ENCODE measurements at places on chromosomes 7 and 10. TPM values are rescaled to one million over a fixed set of nuclear protein-coding genes. Genes with fewer than 3 reads are reported as not detected.

SCIN gene
- total RNA-seq: 141 TPM

PRRT4 gene
- total RNA-seq: not detected

PDLIM1 gene
- 148 TPM for total RNA-seq

PDCD4 gene
- total RNA-seq: 75.9 TPM

ECHDC3 gene
- 32.4 TPM for total RNA-seq

CALML3 gene
- not detected for total RNA-seq

MACC1 gene
- 72.6 TPM for total RNA-seq

WASL gene
- total RNA-seq: 50.4 TPM

NFKB2 gene
- 62.7 TPM for total RNA-seq

PRXL2A gene
- total RNA-seq: 69.4 TPM

AKR1C1 gene
- 61.7 TPM for total RNA-seq

TLX1 gene
- total RNA-seq: not detected

DNAJB9 gene
- 31.3 TPM for total RNA-seq

ITIH5 gene
- 13.1 TPM for total RNA-seq

LHFPL3 gene
- not detected for total RNA-seq

CALN1 gene
- total RNA-seq: not detected

SEMA3D gene
- 17.5 TPM for total RNA-seq

ZNF467 gene
- 24.5 TPM for total RNA-seq

DNA sequence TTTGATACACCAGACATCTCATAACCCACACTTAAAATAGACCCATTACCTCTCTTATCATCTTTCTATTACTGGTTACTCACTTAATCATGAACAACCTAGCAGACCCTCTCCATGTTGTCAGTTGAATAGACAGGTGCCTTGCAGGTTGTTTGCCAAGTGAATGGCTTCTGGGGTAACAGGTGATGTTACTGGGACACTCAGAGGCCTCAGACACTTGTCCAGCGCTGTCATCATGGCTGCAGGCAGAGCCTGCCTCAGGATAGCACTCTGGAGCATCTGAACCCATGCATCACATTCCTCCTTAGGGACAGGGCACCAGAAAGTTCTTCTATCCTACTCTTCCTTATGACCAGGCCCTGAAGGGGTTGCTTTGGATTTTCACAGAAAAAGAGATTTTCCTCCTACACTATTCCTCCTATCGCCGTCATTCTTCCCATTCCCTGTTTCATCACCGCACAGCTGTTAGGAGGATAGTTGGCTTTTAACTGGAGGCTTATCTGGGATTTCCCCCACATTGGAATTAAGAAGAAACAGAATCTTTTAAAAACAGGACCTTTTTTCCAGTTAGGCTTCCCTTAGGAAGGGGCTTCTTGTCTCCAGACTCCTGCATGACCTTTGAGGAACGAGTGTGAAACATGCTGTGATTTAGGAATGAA is 182.1 kb downstream of the VTI1A start:
- no peak for DNase-seq

DNA sequence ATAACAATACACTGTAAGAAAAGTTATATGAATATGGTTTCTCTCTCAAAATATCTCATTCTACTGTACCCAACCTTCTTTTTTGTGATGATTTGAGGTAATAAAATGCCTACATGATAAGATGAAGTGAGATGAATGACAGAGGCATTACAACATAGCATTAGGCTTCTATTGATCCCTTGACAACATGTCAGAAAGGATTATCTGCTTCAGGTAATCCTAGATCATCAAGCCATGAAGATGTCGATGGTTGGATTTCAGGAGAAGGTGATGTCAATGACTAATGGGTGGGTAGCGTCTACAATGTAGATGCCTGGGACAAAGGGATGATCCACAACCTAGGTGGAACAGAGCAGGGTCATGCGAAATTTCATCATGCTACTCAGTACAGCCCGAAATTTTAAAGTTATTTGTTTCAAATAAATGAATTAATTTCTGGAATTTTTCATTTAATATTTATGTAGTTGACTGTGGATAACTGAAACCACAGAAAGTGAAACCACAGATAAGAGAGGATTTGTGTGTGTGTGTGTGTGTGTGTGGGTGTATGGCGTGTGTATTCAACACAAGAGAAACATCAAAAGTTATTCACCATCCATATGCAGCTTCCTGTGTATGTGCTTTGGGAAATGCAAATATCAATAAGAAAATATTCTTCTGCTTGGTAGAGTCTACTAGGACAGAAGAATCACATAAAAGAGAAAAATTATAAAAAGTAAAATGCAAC is 77.0 kb downstream of the MAGI2 start:
- DNase-seq: no peak

GRCh38 chr7:140591180-140591902 is 49.3 kb downstream of the DENND2A start:
- no peak for DNase-seq

GRCh38 chr7:151314401-151314800 is 27.2 kb upstream of the NUB1 start:
- DNase-seq: no peak

DNA sequence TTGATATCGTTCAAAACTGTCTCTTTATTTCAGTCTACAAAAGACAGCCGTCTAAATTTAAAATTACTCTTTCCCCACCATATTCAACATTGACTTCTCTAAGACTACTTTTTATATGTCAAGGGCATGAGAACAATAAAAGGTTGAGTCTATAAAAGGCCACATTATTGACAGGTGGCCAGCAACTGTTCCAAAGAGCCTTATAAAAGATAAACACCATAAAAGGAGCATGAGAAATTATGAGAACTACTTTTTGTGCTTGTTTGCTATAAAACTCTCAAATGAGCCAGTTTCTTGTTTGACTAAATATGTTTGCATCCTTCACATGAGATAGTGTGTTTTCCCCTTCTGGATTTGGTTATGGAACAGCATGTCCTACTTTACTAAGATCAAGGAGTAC is 189.2 kb downstream of the THSD7A start:
- no peak for DNase-seq

GRCh38 chr7:99167072-99167471 is 23.2 kb upstream of the SMURF1 start:
- no peak for DNase-seq

DNA sequence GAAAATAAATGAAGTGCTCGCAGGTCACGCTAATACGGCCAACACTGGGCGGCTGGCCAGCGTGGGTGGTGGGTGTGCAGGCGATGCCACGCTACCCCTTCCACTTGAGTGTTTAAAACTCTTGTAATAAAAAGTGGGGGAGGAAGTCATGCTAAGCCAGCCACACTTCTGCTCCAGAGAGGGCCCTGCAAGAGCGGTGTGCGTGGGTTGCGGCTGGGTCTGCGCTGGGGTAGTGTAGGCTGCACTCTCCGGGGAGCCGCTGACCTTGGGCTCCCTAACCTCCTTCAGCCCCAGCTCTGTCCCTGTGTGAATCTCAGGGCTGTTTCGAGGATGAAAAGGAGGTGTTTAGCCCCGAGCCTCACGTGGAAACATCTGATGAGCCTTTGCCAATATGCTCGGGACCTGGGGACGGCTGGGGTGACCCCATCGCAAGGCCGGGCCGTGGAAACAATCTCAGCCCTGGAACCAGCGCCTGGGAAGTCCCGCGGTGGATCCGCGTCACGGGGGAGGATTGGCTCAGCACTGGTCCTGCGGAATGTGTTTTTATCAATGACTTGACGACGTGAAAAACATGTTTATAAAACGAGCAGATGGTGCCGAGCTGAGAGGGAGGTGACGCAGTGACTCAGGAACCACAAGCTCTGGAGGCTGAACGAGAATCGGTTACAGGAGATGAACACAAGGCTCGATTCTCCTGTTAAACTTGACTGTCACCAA is 278.5 kb downstream of the DNAJB6 start:
- no peak for DNase-seq

GRCh38 chr7:42747044-42747443 is 164.8 kb downstream of the C7orf25 start:
- no peak for DNase-seq

- no peak for DNase-seq
Observed at GRCh38 chr7:101582971-101583370, 46.1 kb downstream of the MYL10 start.

GRCh38 chr7:27689591-27690164 is 27.0 kb upstream of the HIBADH start:
- peak; percentile 19 for DNase-seq

- no peak for DNase-seq
Observed at GRCh38 chr7:26891400-26892350, 27.3 kb upstream of the SKAP2 start.

- no peak for DNase-seq
Observed at GRCh38 chr7:89813081-89813480, 341.2 kb upstream of the STEAP1 start.

- no peak for DNase-seq
Observed at GRCh38 chr7:5395246-5395645, 28.4 kb downstream of the TNRC18 start.

- no peak for DNase-seq
Observed at GRCh38 chr7:4274286-4274685, 407.8 kb upstream of the FOXK1 start.

- DNase-seq: no peak
Observed at GRCh38 chr7:24255139-24255538, 28.9 kb upstream of the NPY start.

DNA sequence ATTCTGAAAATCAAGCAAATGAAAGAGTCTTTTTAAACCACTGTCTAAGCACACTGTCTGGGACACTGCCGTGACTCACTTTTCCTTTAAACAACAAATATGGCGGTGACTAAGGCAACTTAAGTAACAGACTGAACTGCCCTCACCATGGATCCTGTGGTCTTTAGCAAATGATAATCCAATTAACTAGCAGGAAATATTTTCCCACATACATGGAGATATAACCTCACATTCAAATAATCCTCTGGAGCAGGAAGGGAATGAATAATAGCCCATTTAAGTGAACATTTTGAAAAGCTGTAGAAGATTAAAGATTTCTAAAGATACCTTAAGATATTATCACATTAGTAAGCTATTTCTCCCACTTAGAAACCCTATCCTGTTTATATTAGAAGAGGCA is 40.3 kb upstream of the LRRC17 start:
- DNase-seq: no peak

GRCh38 chr7:130894146-130894908 is 160.3 kb upstream of the KLF14 start:
- DNase-seq: no peak

GRCh38 chr10:73965890-73966768 is 31.8 kb upstream of the VCL start:
- DNase-seq: peak; percentile 96

DNA sequence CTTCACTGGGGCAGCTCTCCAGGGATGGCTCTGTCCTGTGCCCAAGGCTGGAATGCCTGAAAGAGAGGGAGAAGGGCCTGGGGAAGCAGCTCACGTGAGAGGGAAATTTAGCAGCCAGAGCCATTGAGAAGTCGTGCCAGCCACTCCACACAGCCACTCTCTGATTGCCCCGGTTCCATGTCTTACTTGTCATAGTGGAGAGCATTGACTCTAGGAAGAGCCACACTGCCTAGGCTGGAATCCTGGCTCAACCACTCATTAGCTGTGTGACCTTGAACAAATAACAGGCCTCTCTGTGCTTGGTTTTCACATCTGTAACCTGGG is 728.0 kb downstream of the PARD3 start:
- DNase-seq: no peak

GRCh38 chr7:39606352-39606751 is 17.0 kb upstream of the RALA start:
- DNase-seq: no peak

DNA sequence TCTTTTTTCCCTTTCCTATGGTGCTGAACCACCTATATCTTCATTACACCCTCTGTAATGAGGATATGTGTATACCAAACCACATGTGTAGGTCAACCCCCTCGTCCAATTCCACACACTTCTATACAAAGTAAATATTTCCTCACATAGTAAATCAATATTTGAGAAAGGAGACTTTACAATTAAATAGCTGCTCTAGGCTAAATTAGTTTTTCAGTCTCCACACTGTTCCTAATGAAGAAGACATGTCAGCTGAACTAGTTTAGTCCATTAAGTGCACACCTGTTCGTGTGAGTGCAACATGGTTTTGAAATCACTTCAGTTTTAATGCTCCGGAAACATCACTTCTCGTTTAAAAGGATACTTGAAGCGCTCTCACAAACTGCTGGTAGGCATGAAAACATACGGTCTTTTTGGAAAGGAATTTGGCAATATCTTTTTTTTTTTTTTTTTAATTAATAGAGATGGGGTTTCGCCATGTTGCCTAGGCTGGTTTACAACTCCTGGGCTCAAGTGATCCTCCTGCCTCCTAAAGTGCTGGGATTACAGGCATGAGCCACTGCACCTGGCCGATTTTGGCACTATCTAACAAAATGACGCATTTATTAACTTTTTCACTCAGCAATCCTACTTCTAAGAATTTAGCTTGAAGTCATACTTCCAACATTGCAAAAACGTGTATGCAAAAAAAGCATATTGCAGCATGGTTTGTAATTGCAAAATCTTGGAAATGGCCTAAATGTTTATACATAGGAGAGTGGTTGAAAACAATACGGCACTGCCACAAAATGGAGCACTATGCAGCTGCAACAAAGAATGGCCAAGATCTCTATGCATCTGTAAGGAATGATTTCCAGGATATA is 2.1 kb upstream of the XRCC2 start:
- DNase-seq: no peak

DNA sequence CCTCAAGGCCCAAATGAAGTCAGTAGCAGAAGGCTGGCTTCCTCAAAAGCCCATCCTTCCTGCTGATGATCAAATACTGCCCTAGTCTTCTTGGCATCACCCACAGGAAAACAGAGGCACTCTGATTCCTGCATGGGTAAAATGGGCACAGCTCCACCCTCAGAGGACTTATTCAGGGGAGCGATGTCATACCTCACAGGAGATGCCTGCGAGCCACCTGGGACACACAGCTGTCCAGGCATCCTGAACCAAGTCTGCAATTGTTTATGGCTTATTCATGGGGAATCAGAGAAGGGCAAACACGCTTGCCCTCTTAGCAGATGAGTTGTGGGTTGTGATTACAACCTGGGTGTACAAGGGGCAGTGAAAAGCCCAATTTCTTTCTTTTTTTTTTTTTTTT is 22.0 kb upstream of the LMTK2 start:
- DNase-seq: no peak

DNA sequence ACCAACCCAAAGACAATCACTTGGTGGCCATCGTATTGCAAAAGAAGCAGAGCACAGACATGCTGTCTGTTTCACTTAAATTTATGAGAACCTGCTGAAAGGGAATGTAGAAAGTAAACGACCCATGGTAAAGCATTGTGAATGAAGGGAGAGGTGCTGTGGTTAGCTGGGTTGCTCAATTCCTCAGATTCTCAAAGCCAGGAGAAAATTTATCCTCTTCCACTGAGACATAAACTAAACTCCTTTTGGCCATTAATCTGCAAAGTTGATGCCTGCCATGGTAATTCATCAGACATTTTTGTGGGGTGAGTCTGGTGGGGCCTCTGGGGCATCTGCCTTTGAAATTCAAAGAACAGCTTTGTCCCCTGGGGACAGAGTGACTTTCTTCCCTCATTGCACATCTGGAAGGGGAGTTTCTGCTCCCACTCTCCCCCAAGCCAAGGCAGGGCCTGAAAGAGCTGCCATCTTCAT is 951.0 kb downstream of the LRMDA start:
- no peak for DNase-seq

- DNase-seq: no peak
Observed at GRCh38 chr7:112495810-112496462, 15.1 kb downstream of the LSMEM1 start.
